ENCODE measurements at places on chromosomes 3 and 15.

- no peak for DNase-seq
Measured at GRCh38 chr3:16127249-16127648, 47.2 kb upstream of the GALNT15 start.

- peak; percentile 10 for DNase-seq
Measured at GRCh38 chr3:55014081-55014480, 86.2 kb upstream of the LRTM1 start.

GRCh38 chr15:91911844-91912243 is 58.3 kb downstream of the SLCO3A1 start:
- no peak for DNase-seq

DNA sequence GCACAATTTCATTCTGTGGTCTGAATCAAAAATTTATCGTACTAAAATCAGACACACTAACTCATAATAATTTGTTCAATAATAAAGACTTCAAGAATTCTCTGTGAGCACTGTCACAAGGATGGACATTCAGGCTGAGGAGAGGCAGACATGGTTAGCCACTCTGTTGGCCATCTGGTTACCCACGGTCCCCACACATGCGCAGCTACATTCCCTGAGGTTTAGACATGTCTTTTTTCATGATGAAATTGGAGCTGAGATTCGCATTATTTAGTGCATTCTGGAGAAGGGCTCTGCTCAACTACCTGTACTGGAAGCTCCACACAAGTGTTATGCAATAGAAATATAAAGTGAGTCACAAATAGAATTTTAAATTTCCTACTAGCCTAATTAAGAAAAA is 156.9 kb downstream of the SUCNR1 start:
- DNase-seq = no peak

DNA sequence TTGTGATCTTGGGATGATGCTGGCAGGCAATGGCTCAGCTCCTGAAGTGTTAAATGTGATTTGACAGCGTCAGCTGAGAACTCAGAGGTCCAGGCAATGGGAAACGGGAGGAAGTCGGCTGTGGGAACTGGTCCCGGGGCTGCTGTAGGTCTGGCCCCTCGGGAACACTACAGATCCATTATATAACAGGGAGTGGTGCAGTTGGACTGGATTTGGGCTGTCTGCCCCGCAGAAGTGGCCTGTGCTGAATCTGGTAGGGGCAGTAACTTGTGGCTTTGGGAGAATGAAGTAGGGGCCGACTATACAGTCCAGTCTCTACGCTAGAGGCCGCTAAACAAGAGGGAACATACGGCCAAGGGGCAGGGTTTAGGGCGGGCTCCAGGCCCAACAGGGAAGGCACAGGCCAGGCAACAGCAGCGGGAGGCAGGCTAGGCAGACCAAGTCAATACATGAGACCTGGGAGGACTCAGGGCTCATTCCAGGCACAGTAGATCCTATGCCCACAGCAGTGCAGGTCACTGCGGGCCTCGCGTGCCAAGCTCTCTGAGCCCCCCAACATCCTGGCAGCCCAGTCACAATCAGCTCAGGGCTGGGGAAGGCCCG is 20.3 kb upstream of the IL16 start:
- DNase-seq = no peak

GRCh38 chr15:87739866-87740265 is 516.7 kb downstream of the NTRK3 start:
- DNase-seq = no peak

DNA sequence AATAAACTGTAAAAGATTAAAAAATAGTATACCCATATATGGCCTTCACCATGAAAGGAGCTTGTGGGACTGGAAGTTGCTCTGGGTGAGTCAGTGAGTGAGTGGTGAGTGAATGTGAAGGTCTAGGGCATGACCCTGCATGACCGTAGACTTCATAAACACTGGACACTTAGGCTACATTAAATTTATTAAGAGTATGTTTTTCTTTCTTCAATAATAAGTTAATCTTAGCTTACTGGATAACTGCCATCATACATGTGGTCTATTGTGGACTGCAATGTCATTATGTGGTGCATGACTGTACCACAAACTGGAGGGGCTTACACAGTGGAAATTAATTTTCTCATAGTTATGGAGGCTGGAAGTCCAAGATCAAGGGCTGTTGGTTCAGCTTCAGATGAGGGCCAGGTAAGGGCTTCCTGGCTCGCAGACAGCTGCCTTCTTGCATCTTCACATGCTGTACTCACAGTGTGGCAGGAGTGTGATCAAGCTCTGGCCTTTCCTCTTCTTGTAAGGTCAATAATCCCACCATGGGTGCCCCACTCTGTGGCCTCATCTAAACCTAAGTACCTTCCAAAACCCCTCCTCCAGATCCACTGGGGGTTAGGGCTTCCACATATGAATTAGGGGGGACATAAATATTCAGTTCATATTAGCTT is 40.8 kb upstream of the PRR23E start:
- no peak for DNase-seq

DNA sequence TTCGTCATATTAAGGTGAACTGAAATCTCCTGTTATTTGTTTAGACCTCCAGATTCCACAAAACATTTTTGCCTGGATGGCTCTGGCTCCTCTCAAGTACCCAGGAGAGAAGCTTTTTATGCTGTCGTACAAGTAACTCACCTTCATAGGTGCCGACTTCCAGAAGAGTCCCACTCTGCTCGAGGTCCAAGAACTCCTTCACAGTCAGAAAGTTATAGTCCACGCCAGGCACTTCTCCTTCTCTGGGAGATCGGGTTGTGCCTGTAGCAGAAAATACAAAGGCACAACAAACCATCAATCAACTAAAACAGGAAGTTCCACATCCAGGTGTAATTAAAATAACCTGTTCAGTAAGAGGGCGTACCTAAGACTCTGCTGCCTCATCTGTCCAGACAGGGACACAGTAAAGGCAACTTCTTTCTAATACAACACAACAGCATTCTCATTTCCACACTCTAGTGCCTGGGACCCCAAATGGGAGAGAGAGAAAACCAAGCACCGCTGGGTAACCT is 545.3 kb downstream of the MAGI1 start:
- DNase-seq = no peak

GRCh38 chr15:48569591-48570302 is 75.8 kb downstream of the FBN1 start:
- DNase-seq = no peak

GRCh38 chr3:179189759-179190158 is 41.6 kb downstream of the PIK3CA start:
- no peak for DNase-seq

- DNase-seq = peak; percentile 61
Measured at GRCh38 chr3:185976977-185977678, 39.3 kb upstream of the TRA2B start.

- DNase-seq = no peak
Measured at GRCh38 chr15:75725719-75726607, 13.3 kb upstream of the CSPG4 start.

- DNase-seq = no peak
Measured at GRCh38 chr3:23548706-23549105, 257.0 kb upstream of the UBE2E1 start.

- DNase-seq = peak; percentile 7
Measured at GRCh38 chr3:13023235-13023970, 49.8 kb downstream of the IQSEC1 start.

- DNase-seq = peak; percentile 2
Measured at GRCh38 chr3:72338082-72338941, 509.9 kb downstream of the SHQ1 start.

GRCh38 chr3:4587061-4587837 is 94.1 kb downstream of the ITPR1 start:
- no peak for DNase-seq

DNA sequence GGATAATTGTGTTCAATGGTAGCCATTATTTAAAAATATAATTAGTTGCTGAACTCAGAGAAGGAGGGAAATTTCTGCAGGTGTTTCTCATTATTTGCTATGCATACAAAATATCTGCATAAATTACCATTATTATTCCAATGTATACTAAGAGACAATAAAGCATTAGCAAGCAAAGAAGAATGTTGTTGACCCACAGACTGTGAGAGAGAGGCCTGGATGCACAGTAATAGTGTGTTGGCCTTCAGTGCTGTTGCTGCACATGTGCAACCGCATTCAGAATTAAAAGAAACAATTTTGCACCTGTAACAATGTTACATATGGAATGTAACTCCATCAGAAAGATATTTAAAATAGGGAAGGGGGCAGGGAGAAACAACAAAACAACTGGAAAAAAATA is 155.6 kb upstream of the KCNH8 start:
- DNase-seq = no peak

GRCh38 chr15:39479911-39480310 is 101.0 kb upstream of the THBS1 start:
- DNase-seq = no peak

GRCh38 chr3:16239086-16239770 is 25.5 kb downstream of the DPH3 start:
- DNase-seq = no peak

DNA sequence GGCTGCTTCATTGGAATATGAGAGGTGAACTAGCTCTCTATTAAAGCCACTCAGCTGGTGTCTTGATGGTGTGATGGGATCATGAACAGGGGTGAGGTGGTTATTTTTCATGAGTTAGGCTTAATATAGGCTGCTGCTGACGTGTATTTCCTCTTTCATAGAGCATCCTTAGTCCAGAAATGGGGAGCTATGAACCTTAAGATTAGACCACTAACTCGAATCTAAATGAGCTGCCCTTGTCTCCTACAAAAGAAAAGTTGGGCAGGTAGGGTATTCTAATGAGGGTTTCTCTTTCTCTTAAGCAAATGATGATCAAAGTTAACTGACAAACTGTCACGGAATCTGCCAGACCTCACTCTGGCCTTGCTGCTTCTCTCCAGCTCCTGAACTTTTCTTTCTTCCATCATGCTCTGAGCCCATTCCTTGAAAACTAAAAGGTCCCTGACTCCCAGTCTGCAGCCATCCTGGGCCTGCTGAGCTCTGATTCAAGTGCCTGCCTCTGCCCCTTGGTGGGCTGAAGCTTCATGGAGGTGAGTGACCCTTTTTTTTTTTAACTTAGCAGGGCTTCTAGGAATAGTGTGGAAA is at the start of gene TRIM69:
Gene TRIM69 (plus strand): TSS at position 348 of the 585 bp plus-strand sequence. CDS start 177 bp downstream, at position 525.
- DNase-seq = no peak

- no peak for DNase-seq
Measured at GRCh38 chr3:102573483-102574028, 138.7 kb downstream of the ZPLD1 start.

- DNase-seq = no peak
Measured at GRCh38 chr3:171643681-171644080, 166.6 kb downstream of the PLD1 start.

GRCh38 chr3:50146316-50146901 is 8.7 kb upstream of the SEMA3F start:
- no peak for DNase-seq

- no peak for DNase-seq
Measured at GRCh38 chr3:112394003-112394640, 61.2 kb downstream of the CD200 start.

- no peak for DNase-seq
Measured at GRCh38 chr15:52112203-52112750, 298 bp downstream of the BCL2L10 start.

DNA sequence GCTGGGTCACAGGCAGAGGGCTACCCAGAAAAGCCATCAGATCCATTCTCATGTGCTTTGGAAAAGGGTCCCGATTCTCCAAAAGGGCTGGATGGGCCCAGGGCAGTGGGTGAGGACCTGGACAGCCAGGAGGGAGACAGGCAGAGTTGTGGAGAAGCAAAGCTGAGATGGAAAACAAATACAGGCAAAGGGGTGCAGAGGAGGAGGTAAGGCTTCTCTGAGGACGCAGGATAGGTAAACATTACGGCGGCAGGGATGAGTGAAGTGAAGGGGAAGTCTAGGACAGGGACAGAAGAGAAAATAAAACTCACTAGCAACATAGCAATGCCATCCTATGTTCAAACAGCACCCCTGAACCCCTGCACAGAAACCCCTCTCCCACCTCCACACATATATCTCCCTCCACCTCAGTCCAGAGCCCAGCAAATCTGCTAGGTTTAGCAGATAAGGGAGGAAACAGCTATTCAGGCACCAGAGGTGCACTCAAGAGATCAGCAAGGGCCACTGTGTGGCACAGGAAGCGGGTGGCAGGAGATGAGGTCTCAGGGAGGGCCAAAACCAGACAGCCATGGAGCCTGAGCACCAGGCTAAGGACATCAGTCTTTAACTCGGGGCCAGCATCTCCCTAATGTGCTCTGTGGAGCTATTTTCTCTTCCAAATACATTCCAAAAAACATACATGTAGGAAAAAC is 51.3 kb downstream of the HOMER2 start:
- DNase-seq = no peak

DNA sequence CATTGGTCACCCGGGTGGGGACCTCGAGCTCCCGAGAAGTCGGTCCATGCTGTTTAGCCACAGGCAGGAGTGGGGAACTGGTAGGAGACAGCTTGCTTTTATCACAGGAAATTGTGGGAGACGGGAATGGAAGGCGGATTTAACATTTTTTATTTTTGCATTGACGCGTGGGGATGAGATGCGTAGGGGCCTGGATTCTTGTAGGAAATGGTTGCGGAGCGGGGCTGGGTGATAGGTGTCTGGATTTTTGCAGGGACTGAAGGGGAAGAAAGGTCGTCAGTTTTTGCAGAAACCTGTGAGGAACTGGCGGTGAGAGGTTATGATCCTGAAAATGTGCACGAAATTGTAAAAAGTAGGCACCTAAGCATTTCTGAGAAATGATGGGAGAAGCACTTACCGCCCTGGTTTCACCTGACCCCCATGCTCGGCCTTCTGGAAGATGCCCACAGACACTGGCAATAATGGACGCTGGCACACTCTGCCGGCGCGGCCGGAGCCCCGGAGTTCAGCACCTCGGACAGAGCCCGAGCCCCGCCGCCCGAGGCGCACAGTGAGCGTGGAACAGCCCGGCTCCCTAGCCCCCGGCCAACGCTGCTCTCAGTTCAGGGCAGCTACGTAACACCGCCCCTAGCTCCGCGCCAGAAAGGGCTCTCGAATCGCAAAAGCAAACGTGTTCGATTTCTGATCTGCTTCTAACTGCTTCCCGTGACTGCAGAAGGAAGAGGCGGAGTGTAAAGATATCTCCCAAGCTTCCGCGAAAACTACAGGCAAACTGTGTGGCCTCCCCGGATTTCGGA is 928 bp downstream of the ANKRD34C start:
- DNase-seq = peak; percentile 37
